NCI-H748 treated with DMSO at 0.1 percent for 48 hours (cell line): ENCODE measurements at places on chromosomes 7 and 10.

GRCh38 chr7:35411331-35411730, 157.4 kb upstream of the TBX20 start:
- no peak for DNase-seq

DNA sequence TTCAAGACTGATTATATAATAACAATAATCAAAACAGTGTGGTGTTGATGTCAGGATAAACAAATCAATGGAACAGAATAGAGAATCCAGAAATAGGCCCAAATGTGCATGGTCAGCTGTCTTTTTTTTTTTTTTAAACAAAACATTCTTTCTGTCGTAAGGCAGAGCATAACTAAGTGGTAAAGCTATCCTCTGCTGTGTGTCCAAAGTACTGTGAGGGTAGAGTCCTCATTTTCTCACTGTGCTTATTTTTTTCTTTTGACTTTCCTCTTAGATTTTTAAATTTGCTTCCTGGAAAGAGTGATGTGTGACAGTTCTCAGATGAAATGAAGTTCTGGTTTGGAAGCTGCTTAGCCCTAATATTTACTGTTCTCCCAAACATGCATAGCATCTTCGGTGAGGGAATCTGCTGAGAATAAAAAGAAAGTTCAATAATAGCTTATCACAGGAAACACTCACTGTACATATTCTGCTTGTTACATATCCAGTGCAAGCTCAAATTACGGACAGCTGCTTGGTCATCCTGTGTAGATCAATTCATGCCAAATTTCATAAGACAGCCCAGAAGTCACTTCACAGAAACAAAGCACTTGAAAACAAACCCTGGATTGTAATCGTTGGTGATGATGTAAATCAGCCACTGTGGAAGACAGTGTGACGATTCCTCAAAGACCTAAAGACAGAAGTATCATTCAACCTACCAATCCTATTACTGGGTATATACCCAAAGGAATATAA, 423.9 kb downstream of the NEBL start:
- DNase-seq = no peak

GRCh38 chr7:21754963-21755362, 190.7 kb downstream of the CDCA7L start:
- no peak for DNase-seq

DNA sequence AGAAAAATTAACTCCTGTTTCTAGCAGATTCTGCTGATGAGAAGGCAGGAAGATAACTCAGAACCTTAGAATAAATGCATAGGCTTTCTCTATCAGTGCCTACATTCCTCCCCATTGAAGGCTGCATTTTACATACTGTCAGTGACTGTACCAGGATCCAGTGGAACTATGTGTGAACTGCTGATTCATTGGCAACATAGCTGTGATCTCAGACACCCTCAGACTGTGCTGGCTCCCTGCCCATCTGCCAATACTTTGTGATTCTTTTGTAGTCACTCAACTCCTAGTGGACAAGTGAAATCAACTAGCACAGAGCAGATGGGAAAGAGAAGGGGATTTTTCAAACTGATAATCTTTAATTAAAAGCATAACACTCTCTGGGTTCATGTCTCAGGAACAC, 375.8 kb downstream of the MDFIC start:
- no peak for DNase-seq

GRCh38 chr10:93357680-93358079, 124.5 kb downstream of the MYOF start:
- peak; percentile 5 for DNase-seq

- no peak for DNase-seq
These were observed 70.4 kb downstream of the GPR158 start for GRCh38 chr10:25245165-25245564.

GRCh38 chr10:48502791-48503190, 102.1 kb downstream of the ARHGAP22 start:
- DNase-seq = no peak
